ENCODE measurements at places on chromosomes 16 and 17. TPM values are rescaled to one million over a fixed set of nuclear protein-coding genes. Genes with fewer than 3 reads are reported as not detected.

GRCh38 chr16:76885776-76886537 is 305.0 kb upstream of the MON1B start:
- no peaks in the 10 kb centered on the region for H3K36me3 ChIP-seq
- no peak overlapping the region for H3K4me3 ChIP-seq

- DNase-seq = no peak
- no peaks in the 10 kb centered on the region for H3K4me1 ChIP-seq
- no peaks in the 10 kb centered on the region for H3K36me3 ChIP-seq
- no peak overlapping the region for H3K27ac ChIP-seq
- H3K27me3 ChIP-seq = no peaks in the 10 kb centered on the region
These were observed 2.0 kb downstream of the CORO7 start for GRCh38 chr16:4414187-4414917.

GRCh38 chr16:73418691-73419090 is 370.8 kb upstream of the ZFHX3 start:
- DNase-seq = no peak
- H3K4me3 ChIP-seq = no peak overlapping the region
- no peaks in the 10 kb centered on the region for H3K27me3 ChIP-seq
- no peaks in the 10 kb centered on the region for H3K4me1 ChIP-seq

- H3K4me3 ChIP-seq = no peak overlapping the region
- peaks cover 6% of the 10 kb centered on the region for H3K27me3 ChIP-seq
- H3K4me1 ChIP-seq = no peaks in the 10 kb centered on the region
- no peak overlapping the region for H3K27ac ChIP-seq
- no peak for DNase-seq
These were observed 5.1 kb upstream of the SOX8 start for GRCh38 chr16:976389-976931.

DNA sequence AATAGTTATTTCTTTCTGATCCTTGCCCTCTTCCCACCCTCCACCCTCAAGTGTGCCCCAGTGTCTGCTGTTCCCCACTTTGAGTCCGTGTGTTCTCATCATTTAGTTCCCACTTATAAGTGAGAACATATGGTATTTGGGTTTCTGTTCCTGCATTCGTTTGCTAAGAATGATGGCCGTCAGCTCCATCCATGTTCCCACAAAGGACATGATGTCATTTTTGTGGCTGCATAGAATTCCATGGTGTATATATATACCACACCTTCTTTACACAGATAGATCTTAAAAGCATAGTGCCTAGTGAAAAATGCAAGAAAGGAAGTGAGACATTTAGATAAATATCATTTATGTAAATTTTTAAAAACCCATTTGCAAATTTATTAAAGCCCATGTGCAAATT is 33.1 kb downstream of the HS3ST2 start:
- H3K4me3 ChIP-seq = no peak overlapping the region
- DNase-seq = no peak
- H3K36me3 ChIP-seq = no peaks in the 10 kb centered on the region
- peaks cover 10% of the 10 kb centered on the region for H3K4me1 ChIP-seq

DNA sequence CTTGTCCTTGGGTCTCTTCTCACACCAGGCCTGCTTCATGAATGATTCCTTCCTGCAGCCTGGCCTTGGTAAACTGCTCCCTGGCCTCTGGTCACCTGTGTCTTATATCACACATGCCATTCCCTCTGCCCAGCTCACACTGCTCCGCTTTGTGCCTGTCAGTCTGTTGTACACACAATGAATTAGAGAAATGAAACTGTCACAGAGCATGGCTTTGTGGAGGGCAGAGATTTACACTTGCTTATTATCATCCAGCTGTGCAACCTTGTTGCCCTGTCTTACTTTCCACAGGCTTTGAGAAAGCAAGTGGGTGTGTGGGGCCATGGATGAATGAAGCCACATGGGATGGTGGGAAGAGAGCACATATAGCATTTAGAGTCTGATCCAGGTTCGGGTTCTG is 22.4 kb downstream of the ALDH3A2 start:
- H3K27me3 ChIP-seq = no peaks in the 10 kb centered on the region
- peaks cover 60% of the 10 kb centered on the region for H3K36me3 ChIP-seq
- no peak for DNase-seq
- no peak overlapping the region for H3K4me3 ChIP-seq
- H3K27ac ChIP-seq = no peak overlapping the region

CD300LB gene
- total RNA-seq = not detected

UNC119 gene
- 38.3 TPM for total RNA-seq

IL21R gene
- 0.07 TPM for total RNA-seq
